ENCODE measurements at places on chromosomes 7 and 10. TPM values are rescaled to one million over a fixed set of nuclear protein-coding genes. Genes with fewer than 3 reads are reported as not detected.

The ASAH2B gene
- 3.3 TPM for total RNA-seq

The FAM204A gene
- total RNA-seq, result 69.1 TPM

The PIP gene
- not detected for total RNA-seq

The ACTL6B gene
- not detected for total RNA-seq

The FKBP14 gene
- total RNA-seq, result 36.0 TPM

Measured in Panc1 (cell line).